ENCODE measurements at places on chromosomes 12 and 14.
A peak's percentile ranks its signal among the peaks of the same experiment; 100 is the strongest.

DNA sequence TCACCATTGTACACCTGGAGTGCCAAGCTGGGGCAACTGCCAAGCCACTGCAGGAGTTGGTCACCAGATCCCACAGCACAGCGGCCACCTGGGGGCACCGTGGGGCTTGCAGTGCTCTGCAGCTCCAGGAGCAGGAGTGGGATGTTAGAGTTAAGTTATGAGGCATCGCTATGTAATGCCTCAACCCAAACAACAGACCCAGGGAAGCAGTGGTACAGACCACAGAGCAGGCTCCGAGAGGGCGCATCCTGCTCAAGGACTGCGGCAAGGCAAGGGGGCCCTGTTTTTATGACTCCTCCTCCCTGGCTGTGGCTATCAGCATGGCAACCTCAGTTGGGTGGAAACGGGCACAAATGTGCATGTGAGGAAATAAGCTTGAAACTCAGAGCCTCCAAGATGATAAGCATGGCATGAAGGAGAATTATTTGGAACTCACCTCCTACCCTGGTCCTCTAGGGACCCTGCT is 63.1 kb downstream of the ARL6IP4 start:
- peak; percentile 48 for DNase-seq

GRCh38 chr12:81294325-81295190 is 216.7 kb downstream of the ACSS3 start:
- DNase-seq: no peak

DNA sequence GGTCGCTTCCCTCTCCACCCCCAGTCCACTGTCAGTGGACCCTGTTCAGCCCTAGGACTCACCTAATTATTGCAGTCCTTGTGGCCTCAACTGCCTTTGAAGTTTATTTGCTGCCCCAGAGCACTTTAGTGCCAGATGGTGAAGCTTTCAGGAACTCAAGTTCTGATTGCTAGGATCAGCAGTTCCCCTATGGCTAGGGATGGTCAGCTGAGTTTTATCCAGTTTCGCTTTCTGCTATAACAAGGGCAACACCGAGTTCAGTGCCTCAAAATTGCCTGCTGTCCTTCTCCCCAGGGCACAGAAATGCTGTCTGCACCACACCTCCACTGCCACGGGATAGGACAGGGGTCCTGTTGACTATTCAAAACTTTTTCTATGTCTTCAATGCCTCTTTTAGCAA is 295.0 kb downstream of the GPHN start:
- DNase-seq: no peak

DNA sequence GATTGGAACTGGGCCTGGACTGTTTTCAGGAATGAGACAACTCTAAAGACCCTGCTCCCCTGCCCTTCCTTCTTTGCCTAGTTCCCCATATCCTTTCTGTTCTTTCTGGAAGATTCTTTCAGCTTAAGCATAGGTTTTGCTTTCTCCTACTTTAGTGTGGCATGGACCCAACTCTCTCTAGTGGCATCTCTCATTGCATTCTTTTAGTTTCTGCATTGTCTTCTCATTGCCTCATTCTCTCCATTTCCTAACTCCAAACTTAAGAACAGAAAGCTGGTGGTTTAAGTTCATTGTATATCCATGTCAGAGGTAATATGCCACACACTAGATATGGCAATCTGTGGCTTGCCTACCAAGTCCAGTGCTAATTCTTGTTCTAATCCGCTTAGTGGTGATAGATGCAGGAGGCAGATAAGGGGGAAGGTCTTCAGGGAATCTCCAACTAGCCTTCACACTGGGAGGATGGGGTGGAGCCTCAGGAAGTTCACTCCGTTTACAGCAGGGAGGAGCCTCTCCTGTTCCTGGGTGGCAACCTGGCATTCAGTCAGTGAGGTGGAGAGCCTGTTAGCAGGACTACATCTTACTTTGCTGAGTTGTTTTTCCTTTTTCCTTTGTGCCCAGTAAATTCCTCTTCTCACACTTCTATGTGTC is 165.1 kb upstream of the LMNTD1 start:
- DNase-seq: no peak

- DNase-seq: no peak
Measured at GRCh38 chr12:14283489-14284144, 81.9 kb upstream of the ATF7IP start.

DNA sequence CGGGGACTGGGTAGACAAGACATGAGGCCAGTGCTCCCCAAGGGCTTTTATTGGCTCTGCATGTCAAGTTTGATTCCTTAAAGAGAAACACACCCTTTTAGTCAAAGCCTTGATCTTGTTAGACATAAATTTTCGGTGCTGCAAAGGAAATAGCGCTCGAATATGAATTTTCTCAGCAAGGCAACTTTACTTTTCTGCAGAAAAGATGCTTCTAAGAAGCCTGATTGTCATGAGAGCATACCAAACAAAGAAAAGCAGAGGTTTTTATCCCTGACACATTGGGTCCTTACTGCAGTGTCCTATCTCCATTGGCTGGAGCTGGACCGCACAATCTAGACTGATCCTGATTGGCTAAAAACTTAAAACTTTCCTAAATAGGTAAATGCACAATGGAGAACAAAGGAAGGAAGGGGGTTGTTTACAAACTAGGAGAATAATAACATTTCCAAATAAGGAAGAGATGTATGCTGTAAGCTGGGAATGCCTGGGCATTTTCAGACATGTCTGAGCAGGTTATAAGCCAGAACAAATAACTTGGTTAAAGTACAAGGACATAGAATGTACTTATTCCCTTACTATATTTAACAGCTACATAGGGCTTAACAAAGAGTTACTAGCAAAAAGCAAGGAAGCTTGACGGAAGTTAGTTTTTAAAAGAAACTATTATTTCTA is 17.2 kb downstream of the TXNRD1 start:
- no peak for DNase-seq

GRCh38 chr12:89225401-89225800 is 126.9 kb downstream of the DUSP6 start:
- DNase-seq: peak; percentile 28

DNA sequence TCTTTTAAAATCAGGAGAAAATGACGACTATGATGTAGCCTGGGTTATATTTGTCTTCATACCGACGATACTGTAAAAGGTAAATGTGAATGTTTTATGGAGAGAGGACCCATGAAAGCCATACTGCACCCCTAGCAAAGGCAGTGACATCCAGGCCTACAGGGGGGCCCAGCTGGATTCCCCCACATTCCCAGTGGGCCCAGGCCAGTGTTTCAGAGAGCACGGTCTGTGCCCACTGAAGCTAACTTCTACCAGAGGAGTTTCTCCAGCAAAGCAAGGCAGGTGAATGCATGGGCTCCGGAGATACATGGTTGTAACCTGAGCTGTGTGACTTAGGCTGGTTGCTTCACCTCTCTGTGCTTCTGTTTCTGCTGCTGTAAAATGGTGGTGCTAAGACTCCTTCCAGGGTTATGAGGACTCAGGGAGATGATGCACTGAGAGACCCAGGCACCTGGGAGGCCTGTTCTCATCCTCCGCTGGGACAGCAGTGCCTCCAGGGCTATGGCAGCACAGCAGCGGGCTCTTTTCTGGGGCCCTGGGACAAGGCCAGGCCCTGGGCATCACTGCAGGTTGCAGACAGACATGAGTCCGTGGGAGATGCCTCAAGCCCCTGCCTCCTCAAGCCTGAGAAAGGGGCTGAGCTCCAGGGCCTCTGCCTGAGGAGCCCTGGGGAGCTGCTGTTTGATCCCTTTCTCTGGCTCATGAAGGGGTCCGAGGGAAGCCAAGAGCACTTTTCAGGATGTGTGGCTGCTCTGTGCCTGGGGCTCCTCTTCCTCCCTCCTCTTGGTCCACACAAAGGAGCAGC is 73.7 kb downstream of the SERPINA3 start:
- no peak for DNase-seq

- peak; percentile 33 for DNase-seq
Measured at GRCh38 chr12:113048716-113049127, 7.8 kb upstream of the DTX1 start.

DNA sequence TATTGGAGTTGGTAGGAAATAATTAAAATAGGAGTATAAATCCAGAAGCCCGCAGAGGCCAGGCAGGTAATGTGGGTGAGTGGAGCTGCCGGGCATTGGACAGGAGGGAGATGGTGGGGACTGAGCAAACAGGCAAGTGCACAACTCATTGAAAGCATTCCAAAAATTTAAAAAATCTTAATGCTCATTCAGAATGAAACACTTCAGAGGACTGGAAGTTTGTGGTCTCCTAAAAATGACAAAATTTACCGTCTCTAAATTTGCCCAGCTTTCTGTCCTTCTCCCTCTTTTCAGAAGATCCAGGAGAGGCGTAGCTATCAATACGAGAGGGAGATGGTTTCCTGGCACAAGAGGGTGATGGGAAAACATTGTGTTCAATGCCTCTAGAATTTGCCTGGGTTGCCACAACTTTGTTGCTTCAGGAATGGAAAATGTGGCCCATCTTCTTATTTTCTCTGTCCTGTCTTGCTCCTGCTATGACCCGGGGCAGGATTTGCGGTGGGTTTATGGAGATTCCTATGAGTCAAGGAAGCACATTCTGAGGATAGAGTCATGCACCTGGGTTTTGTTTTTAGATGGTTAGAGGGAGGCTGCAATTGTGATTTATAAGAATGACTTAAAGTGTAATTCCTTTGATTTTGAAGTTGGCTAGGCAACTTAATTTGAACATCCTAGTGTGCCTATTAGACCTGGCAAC is 72.2 kb downstream of the BORCS5 start:
- no peak for DNase-seq

DNA sequence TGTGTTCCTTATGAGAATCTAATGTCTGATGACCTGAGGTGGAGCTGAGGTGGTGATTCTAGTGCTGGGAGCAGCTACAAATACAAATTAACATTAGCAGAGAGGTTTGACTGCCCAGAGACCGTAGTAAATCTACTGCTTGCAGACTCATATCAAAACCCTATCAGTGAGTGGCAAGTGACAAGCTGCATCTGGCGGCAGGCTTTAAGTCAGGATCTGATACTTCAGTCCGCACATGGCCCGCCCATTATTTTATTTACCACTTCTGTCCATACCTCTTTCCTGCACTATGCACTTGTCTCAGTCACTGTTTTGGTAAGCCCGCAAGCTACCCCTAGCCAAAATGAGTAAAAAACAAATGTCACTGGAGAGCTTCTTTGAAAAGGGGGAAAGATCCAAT is 11.4 kb downstream of the CEP128 start:
- DNase-seq: no peak

DNA sequence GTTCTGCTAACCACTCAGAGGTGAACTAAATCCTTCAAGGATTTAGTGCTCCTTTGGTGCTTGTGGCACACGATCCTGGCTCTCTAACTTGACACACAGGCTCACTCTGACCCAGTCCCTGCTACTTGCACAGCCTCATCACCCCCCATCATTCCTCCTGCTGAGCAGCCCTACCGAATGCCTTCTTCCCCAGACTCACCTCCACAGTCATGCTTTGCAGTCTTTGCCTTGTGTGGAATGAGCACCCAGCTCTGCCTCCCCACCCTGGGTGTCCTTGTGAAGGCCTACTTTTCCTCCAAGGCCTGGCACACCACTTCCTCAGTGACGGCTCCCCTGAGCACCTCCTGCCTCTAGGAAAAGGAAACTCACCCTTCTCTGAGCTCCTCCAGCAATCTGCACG is 7.9 kb upstream of the TINF2 start:
- no peak for DNase-seq

- no peak for DNase-seq
Measured at GRCh38 chr12:125228519-125229260, 163.5 kb downstream of the AACS start.

- DNase-seq: no peak
Measured at GRCh38 chr14:67852926-67853604, 33.5 kb downstream of the RAD51B start.

- DNase-seq: no peak
Measured at GRCh38 chr12:25958428-25959070, at the start of gene RASSF8. Gene RASSF8 (plus strand): TSS chr12:25958682. CDS start chr12:26055344, 96,662 bp downstream.

DNA sequence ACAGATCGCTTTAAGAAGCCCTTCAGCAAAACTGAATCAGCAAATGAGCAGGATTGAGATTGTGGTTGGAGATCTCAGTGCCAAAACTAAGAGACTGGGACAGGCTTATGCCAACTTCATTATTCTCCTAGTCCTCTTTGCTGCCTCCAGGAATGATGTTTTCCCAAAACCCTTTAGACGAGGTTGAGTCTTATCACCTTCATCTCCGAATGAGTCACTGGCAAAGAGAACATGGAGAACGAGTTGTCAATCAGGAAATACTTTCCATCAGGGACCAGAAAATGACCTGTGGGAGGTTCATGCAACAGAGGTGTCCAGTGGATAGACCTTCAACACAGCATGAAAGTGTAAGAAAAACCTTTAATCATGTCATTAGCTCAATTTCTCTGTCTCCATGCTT is 461.5 kb downstream of the RMST start:
- no peak for DNase-seq

GRCh38 chr14:71289536-71289935 is 382.3 kb downstream of the PCNX1 start:
- no peak for DNase-seq

DNA sequence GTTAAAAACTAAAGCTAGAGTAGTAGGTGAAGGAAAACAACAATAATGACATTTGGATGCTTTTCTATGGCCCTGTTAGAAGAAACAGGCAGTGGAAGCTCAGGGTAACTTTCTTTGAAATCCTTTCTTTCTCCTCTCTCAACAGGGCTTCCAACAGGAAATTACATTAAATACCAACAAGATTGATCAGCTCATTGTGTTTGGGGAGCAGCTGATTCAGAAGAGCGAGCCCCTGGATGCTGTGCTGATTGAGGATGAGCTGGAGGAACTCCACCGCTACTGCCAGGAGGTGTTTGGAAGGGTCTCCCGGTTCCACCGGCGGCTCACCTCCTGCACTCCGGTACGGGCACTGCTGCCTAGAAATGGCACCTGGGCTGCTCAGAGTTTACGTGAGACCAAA is 81.5 kb downstream of the ESR2 start:
- no peak for DNase-seq

DNA sequence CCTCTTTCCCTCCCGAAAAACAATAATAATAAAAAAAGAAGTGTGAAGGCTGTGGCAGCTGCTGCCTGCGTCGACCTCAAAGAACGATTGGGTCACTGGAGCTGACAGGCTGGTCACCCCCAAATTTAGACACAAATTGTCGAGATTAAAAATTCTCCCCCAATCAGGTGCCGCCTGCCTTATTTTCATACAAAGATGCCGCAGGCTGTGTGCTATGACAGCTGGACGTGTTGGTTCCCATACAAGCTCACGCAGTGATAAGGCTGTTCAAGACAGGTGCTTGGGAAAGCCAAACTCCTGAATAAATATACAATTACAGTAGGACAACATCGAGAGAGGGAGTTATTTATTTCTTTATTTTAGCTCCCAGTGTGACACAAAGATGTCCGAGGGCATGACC is 1041.8 kb downstream of the VRK1 start:
- no peak for DNase-seq

- DNase-seq: no peak
Measured at GRCh38 chr14:31476131-31476866, 11.5 kb downstream of the GPR33 start.

- no peak for DNase-seq
Measured at GRCh38 chr12:92537290-92537960, 165.4 kb upstream of the PLEKHG7 start.

GRCh38 chr12:23944067-23944466 is 5.4 kb downstream of the SOX5 start:
- DNase-seq: no peak

- no peak for DNase-seq
Measured at GRCh38 chr14:99393059-99393655, 87.5 kb downstream of the SETD3 start.

- no peak for DNase-seq
Measured at GRCh38 chr12:46814143-46814542, 11.7 kb downstream of the SLC38A4 start.

GRCh38 chr12:117884161-117884560 is 84.6 kb downstream of the KSR2 start:
- DNase-seq: no peak

All from activated T-helper 1 cell treated with Interleukin-2 at 50 U/mL for 16 hours (primary cell).